ENCODE measurements at places on chromosomes 12 and 14.

- DNase-seq, result no peak
Measured at GRCh38 chr14:20247646-20248246, 8.7 kb downstream of the OR11H4 start.

DNA sequence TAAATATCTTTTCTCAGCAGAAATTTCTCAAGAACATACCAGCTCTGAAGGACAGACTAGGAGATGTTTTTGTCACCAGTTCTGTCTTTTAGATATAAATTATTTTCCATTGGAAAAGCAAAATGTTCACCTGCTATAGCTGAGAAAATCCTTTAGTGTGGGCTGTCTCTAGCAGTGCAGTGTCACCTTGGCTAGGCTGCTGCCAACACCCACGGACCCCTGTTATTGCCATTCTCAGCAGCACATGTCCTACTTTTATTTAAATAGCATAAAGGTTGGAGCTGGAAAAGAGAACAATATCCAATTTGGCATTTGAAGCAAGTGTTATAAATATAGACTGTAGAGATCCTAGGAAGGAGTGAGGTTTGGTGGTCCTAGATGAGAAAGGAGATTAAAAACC, 156.4 kb downstream of the TPH2 start:
- no peak for DNase-seq

DNA sequence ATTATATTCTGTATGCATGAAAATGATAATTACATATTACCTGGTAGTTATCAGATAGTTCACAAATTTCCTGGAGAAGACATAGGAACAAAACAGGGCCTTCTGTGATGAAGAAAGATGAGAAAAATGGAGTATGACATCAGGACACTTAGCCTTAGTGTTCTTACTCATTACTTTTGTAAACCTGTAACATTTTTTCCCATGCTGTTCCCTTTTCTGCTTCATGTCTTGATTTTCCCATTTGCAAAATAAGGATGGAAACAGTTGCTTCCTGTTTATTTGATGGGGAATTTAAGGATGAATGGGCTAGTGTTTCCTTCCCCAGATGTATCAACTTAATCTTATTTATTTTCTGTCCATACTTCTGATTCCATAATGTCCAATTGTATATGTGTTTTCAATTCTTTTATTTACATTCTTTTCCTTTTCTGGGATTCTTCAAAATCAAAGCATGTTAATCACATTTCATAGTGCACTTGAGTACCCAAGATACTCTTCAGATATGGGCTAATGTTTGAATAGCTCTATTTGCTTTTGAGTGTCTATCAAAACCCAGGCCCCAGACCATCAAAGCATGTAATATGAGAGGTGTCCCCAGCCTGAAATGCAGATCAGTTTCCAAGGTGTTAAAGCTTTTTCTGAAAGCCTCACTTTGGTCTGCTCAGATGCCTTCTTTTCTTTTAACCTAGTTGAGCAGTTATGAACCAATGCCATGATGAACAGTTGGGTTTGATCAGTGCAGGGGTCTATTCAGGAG, 260.5 kb downstream of the RAD51B start:
- no peak for DNase-seq

DNA sequence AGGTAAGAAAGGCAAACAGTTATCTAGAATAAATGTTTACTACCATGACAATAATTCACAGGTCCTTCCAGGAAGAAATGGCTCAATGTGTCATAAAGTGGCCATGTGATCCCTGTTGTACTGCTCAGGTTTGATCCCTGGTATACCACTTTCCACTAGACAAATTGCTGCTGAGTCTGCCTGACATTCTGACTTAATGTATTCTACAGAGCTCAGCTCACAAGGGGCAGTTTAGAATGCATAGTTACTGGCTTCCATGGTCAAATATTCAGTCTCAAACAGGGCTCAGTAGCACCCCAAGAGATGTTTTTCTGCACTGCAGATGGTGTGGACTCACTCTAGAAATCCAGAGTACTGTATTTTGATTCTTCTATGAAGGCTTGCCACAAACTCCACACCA, 21.8 kb downstream of the TSHR start:
- no peak for DNase-seq

DNA sequence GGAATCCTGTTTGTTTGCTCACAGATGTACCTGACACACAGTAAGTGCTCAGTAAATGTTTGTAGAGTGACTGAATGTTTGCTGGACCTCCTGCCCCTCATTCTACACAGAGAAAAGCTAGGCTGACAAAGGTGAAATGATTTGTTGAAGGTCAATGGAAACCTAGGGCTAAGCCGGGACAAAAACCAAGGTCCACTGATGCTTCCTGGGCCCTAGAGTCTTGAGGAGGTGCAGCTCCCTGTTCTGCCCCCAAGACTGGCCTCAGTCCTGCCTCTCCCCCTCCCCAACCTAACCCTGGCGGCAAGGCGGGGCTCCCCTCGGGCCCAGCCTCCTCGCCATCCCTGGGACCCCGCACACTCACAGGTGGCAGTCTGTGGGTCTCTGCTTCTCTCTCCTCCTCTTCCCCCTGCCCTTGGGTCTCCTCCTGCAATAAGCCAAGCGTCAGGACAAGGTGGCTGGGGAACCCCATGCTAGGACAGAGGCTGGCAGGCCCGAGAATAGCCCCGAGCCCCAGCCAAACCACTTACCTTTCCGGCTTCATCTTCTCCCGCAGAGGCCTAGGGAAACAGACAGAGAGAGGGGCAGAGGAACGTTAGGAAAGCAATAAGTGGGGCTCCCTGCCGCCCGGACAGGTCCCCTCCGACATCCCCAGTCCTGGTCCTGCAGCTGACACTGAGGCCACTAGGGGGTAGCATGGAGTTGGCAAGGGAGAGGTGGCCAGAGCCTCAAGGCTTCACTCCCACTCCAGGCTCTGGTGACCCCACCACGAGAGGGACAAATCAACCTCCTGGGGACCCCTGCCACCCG, 9.3 kb downstream of the PGF start:
- DNase-seq, result no peak

DNA sequence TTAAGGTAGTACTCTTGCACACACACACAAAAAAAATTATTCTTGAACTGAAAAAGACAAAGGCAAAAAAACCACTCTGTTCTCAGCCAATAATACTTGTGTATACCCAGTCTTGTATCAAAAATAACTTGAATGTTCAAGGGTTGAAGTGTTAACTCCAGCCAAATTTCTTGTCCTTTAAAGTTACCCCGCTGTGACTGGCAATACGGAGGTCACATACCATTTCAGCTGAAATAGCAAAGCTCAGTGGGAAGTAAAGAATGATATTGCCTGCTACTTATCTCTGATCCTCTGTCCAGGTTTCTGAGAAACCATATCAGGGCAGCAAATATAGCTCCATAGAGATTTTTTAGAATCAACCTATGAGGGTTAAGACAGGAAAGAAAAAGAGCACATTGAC, 167.4 kb downstream of the C12orf50 start:
- no peak for DNase-seq

GRCh38 chr12:62279058-62279457, 18.9 kb downstream of the USP15 start:
- DNase-seq, result no peak

DNA sequence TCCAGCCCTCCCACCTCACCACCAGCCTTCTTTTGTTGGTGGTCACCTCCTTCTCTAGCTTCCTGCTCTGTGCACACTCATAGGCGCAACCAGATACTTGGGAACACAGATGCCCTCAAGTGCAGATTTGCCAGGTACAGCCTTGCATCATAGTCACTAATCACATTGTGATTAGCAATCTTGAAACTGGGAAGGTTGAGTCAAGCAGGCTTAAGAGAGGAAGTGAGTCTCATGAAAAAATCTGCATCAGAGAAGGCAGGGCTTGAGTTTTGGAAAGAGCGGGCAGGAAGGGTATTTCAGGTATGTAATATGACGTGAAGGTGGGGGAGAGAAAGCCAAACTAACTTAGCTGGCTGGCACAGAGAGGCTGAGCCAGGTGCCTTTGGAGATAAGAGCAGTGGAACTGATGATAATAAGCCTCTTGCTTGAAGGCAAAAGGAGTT, 2.7 kb upstream of the RABGGTA start:
- no peak for DNase-seq

DNA sequence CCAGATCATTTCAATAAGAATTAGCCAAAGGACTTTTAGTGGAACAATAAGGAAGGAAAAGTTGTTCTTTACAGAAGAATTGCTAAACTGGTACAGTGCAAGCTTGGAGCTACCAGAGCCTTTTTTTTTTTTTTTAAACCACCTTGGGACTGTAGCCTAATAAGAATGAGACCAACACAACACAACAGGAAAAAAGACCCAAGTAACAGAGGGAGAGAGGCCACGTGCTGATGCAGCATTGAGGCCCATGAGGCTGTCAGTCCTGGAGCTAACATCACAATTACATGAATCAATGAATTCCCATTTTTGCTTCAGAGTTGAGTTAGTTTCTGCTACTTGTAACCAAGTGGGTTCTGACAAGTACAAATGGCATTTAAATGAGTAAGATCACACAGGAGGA, 149.0 kb upstream of the EEA1 start:
- no peak for DNase-seq

DNA sequence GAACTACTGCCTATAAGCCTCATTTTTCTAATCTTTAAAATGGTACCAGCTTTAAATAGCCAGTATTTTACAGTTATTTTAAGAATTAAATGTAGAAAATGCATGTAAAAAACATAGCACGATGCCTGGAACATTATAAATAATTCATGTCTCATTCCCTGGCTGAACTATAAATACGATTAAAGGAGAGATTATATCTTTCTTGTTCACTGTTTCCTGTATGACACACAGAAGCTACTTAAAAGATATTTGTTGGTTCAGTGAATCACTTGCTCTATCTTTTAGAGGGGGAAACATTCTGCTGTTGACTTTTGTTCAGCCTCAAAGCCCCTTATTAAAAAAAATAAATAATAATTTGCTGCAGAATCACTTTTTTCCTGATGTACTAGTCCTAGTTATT, 406.9 kb downstream of the LRFN5 start:
- no peak for DNase-seq

- no peak for DNase-seq
Measured at GRCh38 chr14:91830777-91831176, 36.6 kb downstream of the TC2N start.
